Fibroblast of lung (primary cell): ENCODE measurements at places on chromosomes 5 and 9. TPM values are rescaled to one million over a fixed set of nuclear protein-coding genes. Genes with fewer than 3 reads are reported as not detected.

Gene NRG2
- total RNA-seq = 0.51 and 1.3 TPM in 2 replicates

- H3K36me3 ChIP-seq = no peaks in the 10 kb centered on the region
- H3K27ac ChIP-seq = no peak overlapping the region
- no peak for DNase-seq
- no peaks in the 10 kb centered on the region for H3K27me3 ChIP-seq
Observed at GRCh38 chr5:35828082-35828598, 28.6 kb upstream of the IL7R start.

Gene RANBP17
- total RNA-seq = 3.5 and 10.0 TPM in 2 replicates

- H3K4me3 ChIP-seq = no peak overlapping the region
- H3K27ac ChIP-seq = no peak overlapping the region
- DNase-seq = no peak
- no peaks in the 10 kb centered on the region for H3K27me3 ChIP-seq
Observed at GRCh38 chr5:142412581-142412980, 87.8 kb upstream of the SPRY4 start.

Gene PFN3
- not detected in 2 replicates for total RNA-seq

DNA sequence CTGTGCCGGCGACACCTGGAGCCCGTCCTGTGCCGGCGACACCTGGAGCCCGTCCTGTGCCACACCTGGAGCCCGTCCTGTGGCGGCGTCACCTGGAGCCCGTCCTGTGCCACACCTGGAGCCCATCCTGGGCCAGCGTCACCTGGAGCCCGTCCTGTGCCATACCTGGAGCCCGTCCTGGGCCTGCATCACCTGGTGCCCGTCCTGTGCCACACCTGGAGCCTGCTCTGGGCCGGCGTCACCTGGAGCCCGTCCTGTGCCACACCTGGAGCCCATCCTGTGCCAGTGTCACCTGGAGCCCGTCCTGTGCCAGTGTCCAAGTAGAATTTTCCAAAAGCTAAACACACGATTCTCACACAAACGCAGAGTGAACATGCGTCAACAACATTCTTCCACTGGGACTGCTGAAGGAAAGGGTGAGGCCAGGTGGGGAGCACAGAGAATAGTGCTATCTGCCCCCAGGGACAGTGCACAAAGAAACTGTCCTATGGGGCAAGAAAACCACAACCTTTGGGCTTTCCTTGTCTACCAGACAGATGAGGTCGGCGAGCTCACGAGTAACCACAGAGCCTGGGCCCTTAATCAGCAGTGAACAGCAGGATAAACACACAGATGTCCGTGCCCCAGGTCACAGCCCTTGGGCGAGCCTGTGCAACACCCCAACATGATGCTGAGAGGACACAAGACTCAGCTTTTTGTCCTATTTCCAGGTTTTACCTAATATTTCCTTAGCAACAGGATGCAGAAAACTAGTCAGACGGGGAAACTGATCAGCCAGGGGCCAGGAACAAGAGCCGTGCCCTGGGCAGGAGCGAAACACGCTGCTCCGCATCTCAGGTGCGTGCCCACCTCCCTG is 7.9 kb downstream of the QSOX2 start:
- H3K4me1 ChIP-seq = no peaks in the 10 kb centered on the region
- H3K27ac ChIP-seq = no peak overlapping the region
- no peak overlapping the region for H3K4me3 ChIP-seq

- no peak for DNase-seq
- no peaks in the 10 kb centered on the region for H3K4me1 ChIP-seq
- no peak overlapping the region for H3K27ac ChIP-seq
- no peaks in the 10 kb centered on the region for H3K36me3 ChIP-seq
- H3K27me3 ChIP-seq = no peaks in the 10 kb centered on the region
- H3K4me3 ChIP-seq = no peak overlapping the region
Observed at GRCh38 chr9:23361096-23361495, 464.9 kb downstream of the ELAVL2 start.

- no peak overlapping the region for H3K27ac ChIP-seq
- no peak overlapping the region for H3K4me3 ChIP-seq
- H3K27me3 ChIP-seq = no peaks in the 10 kb centered on the region
- no peak for DNase-seq
- H3K36me3 ChIP-seq = no peaks in the 10 kb centered on the region
- no peaks in the 10 kb centered on the region for H3K4me1 ChIP-seq
Observed at GRCh38 chr5:133412661-133413060, 199.7 kb downstream of the FSTL4 start.

GRCh38 chr9:70553707-70554673 is 139.5 kb upstream of the KLF9 start:
- H3K4me3 ChIP-seq = no peak overlapping the region
- DNase-seq = peak; percentile 89
- H3K36me3 ChIP-seq = no peaks in the 10 kb centered on the region
- H3K4me1 ChIP-seq = no peaks in the 10 kb centered on the region
- H3K27ac ChIP-seq = no peak overlapping the region

DNA sequence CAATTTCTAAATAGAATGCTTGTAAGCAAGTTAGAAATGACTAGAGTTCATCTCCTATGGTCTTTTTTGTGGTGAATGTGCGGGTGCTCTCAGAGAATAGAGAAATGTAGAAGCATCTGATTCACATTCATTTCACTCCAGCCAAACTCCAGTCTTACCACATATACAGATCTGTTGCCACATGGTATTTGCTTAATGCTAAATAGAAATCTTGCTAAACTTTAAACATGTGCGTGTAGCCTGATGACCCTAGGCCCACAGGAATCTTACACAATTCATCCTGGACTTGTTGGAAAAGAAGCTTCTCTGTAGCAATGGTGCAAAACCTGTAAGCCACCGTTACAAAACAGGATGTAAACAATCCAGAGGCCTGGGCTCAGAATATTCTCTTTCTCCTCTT is 135.2 kb downstream of the PCSK1 start:
- no peaks in the 10 kb centered on the region for H3K36me3 ChIP-seq
- H3K4me3 ChIP-seq = no peak overlapping the region
- DNase-seq = peak; percentile 96
- peaks cover 20% of the 10 kb centered on the region for H3K4me1 ChIP-seq
- H3K27ac ChIP-seq = peak overlapping the region; percentile 82
- no peaks in the 10 kb centered on the region for H3K27me3 ChIP-seq
